NCI-H187 treated with DMSO at 0.1 percent for 48 hours (cell line): ENCODE measurements at places on chromosomes 4 and X.

DNA sequence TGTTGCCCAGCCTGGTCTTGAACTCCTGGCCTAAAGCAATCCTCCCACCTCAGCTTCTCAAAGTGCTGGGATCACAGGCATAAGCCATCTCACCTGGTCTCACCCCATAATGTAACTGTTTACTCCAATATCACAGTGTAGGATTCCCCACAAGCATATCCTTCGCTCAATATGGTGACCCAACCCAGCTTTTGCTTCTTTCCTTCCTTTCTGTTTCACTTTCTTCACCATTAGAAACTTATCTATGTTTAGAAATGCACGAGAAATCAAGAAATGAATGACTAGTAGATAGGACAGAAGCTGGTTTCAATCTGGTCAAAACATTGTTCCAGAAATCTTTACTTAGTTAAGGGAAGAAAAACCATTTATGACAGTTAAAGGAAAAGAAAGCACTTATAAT, 18.9 kb downstream of the TSPAN5 start:
- no peak for DNase-seq

GRCh38 chrX:17859609-17860178, 1.4 kb downstream of the RAI2 start:
- DNase-seq: no peak

DNA sequence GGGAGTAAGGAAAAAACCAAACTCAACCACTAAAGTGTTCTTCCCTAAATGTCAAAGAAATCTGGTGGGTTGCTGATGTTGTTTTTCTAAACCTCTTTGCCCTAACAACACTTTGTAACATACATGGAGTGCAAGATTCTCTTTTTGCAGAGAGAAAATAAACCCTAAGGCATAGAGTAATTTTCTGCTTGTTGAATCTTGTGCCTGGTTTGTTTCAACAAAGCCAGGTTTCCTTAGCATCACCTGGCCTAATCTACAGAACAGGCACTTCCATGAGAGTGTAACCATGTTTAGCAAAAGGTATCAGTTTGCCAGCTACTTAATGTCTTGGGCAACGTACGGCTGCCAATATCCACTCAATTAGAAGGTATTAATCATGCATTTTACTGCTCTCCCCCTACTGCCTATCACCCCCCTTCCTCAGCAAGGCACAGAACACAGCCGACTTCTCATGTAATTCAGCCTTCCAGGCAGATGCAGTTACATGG, 219.2 kb downstream of the MAML3 start:
- DNase-seq: no peak

DNA sequence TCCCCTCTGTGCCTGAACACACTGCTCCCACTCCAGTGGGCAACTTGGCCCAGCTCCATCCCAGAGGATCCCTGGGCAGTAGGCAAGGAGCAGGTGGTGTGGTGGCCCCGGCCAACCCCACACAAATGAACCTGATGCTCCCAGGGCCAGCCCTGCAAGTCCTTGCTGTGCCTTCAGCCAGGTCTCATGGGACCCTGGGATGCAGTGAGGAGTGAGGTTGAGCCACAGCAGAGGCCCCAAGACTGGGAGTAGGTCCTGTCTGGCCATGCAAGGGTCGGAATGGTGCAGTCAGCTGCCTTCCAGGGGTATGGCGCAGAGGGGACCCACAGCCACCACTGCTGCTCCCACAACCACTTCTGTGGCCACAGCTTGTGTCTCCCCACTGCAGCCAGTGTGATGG, 234.5 kb upstream of the DKK2 start:
- DNase-seq: no peak

DNA sequence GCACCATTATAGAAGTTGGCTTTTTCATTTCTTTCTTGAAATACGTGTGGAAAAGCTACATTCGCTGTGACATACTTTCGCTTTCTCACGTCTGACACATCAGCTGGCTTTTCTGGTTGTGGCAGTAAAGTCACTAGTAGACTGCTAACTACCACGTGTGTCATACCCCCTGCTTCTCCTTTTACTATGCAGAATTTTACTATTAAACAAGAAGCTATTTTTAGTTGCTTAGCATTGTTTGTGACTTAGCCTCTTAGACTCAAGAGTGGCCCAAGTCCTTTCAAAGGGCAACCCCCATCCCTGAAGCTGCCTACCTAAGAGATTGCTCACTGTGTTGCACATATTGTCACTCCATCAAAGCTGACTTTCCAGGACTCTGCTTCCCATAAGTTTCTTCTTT, 2.1 kb upstream of the IL2 start:
- no peak for DNase-seq

GRCh38 chr4:19074036-19074435, 1052.5 kb upstream of the LCORL start:
- DNase-seq: no peak

DNA sequence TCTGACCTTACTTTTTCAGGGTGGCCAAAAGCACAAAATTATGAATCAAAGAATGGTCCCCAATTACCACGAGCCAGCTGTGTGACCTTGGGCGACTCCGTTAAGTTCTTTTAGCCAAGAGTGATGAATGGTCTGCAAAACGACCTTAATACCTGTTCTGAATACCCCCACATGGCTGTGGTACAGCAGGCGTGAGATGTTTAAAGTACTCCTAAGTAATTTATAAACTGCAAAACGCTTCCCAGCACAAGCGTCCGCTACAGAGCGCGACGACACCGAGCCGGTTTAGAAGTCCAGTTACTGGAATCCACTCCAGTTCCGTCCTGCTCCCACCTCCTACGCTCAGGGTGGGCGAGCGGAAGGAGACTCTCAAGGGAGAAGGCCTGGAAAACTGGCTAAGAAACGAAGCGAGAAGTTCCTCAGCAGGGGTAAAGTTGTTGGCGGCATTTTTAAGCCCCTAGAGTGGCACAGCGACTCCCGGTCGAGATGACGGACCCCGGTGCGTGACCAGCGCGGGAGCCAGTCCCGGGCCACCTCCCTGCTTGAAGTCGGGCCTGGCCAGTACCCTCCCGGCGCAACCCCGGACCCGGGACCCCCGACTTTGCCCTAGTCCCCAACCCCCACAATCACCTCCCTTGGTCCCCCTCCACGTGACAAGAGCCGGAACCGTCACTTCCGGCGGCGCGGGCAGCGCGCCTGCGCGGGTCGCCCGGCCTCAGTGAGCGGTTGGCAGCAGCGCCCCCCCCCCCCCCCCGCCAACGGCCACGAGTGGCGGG, 659 bp upstream of the BMP2K start:
- no peak for DNase-seq

DNA sequence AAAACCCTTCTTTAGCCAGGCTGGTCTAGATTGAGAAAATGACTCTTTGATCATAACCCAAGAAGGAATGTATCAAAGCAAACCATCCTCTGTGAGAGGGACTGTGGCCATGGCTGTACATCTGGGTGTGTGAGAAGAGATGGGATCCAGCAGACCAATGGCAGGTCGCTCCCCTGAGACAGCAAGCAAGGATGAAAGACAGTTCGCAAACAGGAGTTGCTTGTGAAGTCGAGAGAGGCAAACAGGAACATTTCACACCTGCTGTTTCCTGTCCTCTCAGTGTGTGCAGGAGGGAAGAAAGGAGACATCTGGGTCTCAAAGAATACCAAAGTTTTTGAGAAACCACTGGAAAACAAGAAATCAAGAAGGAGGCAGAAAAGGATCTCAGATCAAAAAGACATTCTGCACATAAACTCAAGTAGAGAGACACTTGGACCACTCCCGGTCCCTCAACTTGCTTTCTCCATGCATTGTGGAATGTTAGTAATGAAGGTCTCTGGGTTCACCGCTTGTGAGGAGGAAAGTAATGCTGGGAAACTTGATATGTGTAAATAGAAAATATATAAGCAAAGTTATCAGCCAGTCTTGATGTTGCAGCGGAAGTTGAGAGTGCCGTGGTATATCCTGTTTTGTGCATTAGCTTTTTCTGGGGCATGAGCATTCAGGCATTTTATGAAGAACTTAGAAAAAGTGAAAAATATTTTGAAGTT, 327.5 kb downstream of the BMPR1B start:
- no peak for DNase-seq

DNA sequence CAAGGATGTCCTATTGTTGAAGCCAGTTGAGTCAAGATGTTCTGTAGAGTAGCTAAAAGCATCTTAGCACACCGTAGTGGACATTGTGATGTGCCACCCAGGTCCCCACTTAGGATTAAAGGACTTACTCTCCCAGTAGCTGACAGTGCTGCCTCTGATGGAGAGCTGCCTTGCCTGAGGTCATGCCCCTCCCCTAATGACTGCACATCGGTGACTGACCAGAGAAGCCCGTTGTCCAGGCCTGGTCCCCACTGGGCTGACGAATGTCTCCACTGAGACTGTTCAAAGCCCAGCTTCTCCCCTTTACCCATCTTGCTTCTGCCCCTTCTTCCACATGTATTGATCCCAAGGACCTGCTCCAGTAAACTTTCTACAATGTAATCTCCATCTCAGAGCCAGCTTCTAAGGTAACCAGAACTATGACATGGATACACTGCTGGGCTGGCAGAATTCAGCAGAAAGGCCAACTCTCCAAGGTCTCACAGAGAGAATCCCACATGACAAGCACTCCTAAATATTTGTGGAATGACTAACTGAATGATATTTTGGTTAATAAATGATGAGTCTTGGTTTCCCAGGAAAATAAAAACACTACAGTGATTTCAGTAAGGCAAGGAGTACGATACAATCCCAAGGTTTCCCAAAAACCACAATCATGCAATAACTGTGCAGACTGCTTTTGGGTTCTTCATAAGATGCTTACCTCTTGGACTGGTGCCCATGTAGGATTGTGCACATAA, 82.4 kb upstream of the TMEM150C start:
- no peak for DNase-seq

DNA sequence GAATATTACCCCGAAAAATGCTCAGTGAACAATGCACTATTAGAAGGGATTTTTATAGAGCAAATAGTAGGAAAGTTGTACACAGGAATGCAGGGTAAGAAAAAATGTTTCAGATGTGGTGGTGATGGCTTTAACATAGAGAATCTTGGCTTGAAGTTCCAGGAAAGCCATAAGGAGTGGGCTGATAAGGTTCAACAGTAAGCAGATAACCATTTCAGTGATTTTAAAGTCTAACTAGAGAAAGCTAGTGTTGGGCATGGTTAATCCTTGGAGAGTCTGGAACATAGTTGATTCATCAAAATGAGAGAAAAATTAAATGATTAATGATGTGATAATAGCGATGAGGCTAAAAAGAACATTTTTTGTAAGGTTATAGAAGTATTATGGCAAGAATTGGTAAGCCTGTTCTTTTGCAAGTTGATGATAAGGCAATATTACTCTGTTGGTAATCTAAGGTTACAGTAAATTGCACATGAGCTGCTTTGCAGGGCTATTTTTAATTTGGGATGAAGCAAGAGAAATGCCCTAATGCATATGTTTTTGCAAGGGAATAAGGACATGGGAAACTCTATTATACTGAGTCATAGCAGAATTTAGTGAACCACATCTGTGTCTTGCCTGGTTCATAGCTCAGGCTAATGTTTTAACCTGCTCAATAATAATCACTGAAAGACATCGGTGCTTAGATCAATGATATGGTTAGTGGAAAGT, 44.3 kb downstream of the GALNTL6 start:
- DNase-seq: no peak

DNA sequence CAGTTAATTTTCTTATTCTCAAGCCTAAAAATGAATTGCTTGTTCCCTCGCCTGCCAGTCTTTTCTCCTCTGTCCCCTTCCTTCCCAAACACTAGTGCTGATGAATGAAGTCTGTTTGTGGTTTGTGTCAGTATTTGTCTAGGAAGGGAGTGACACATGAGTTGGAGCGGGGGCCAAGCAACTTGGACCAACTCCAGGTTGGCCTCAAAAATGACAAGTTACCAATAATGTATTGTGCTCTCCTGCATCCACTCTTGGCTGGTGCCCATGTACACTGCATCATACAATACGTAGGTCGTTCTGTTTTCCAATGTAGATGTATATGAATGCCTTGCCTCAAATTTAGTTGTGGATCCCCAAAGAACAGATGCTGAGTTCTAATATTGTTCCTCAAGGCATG, 223.0 kb upstream of the GPC4 start:
- DNase-seq: no peak

GRCh38 chr4:72827968-72828367, 241.5 kb downstream of the COX18 start:
- no peak for DNase-seq

- DNase-seq: no peak
Measured at GRCh38 chr4:10442976-10443375, 14.2 kb downstream of the ZNF518B start.

- DNase-seq: no peak
Measured at GRCh38 chr4:153122855-153123254, 81.4 kb upstream of the TRIM2 start.

GRCh38 chrX:149711545-149712236, at the start of gene MAGEA11:
Gene MAGEA11, plus strand, starts transcription at chrX:149712060. Its CDS starts 1,100 bp downstream, at chrX:149713160.
- no peak for DNase-seq

GRCh38 chr4:48804584-48805301, 24.7 kb upstream of the FRYL start:
- no peak for DNase-seq

- no peak for DNase-seq
Measured at GRCh38 chr4:66606215-66606614, 935.9 kb upstream of the EPHA5 start.

DNA sequence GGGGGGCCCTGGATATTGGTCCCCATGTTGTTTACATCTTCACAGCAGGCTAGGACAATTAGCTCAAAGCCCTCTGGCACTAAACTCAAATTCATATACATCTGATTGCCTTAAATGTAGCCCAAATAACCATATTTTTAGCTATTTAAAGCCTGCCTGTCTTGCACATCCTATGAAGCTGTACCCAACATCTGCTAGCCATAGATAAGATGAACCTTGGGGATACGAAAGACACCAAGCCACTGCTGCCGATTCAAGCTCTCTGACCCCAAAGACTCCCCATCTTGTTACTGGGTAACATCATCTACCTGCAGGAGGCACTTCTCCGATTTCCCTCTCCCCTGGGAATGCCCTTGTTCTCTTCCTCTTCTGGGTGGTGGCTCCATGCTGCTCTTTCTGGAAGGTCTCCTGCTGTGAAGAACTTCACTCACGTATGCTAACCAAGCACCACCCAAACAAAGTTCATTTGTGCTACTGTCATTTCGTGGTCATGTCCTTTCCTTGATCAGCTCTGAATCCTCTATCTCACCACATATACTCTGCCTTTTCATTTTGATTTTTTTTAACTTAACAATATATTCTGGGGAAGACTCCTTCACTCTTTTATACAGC, 107.7 kb upstream of the ATXN3L start:
- DNase-seq: no peak

GRCh38 chr4:141731481-141731880, 95.1 kb downstream of the IL15 start:
- DNase-seq: no peak

GRCh38 chr4:1472148-1472797, 66.0 kb upstream of the NKX1-1 start:
- DNase-seq: no peak

GRCh38 chr4:48162162-48162561, 28.1 kb upstream of the TXK start:
- DNase-seq: no peak

GRCh38 chrX:54808109-54808604, 612 bp downstream of the MAGED2 start:
- no peak for DNase-seq

GRCh38 chrX:24375600-24376131, 15.2 kb downstream of the SUPT20HL1 start:
- DNase-seq: no peak

GRCh38 chr4:168787801-168788595, 222.1 kb downstream of the CBR4 start:
- no peak for DNase-seq

- no peak for DNase-seq
Measured at GRCh38 chr4:182265881-182266280, 22.7 kb downstream of the TENM3 start.

GRCh38 chr4:158826882-158827281, 58.1 kb downstream of the FNIP2 start:
- DNase-seq: no peak
